CD4-positive, alpha-beta T cell treated with Interleukin-2 at 100 ng/mL for 4 hours (primary cell): ENCODE measurements at places on chromosomes 3 and 15.

DNA sequence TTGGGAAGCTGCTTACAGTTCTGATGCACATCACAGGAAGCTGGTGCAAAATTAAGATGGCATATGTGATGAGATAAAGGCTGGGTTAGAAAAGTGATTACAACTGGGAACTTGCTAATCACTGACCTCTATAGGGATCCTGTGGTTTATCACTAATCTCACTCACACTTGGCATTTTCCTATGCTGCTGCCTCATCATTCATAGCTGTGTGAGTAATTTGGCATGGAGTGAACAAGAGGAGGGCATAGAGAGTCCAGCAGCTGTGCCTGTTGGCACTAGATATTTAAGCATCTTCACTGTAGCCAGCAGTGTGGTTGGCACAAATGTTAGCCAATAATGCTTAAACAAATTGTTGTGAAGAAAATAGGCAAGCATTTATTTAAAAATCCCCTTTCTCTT, 217.7 kb upstream of the CGNL1 start:
- no peak for DNase-seq

DNA sequence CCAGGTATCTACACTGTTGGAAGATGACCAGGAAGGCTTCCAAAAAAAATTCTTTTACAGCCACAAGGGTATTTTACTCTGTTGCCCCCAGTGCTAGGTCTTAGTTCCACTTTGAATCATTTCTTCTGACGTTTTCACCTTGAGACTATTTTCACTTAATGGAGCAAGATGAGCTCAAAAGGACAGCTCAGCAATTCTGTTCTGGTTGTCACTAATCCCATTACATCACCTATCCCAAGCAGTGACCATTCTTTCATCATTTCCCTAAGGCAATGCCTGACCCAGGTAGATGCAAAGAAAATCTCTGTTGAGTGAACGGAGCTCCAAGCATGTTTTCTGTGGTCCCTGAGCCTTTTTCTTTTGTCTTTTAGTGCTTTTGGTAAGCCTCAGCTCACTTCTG, 210.0 kb downstream of the KCNAB1 start:
- no peak for DNase-seq

GRCh38 chr3:43468133-43468532, 153.7 kb downstream of the ANO10 start:
- no peak for DNase-seq

- DNase-seq, result no peak
Observed at GRCh38 chr3:123818921-123819429, 65.2 kb downstream of the MYLK start.

DNA sequence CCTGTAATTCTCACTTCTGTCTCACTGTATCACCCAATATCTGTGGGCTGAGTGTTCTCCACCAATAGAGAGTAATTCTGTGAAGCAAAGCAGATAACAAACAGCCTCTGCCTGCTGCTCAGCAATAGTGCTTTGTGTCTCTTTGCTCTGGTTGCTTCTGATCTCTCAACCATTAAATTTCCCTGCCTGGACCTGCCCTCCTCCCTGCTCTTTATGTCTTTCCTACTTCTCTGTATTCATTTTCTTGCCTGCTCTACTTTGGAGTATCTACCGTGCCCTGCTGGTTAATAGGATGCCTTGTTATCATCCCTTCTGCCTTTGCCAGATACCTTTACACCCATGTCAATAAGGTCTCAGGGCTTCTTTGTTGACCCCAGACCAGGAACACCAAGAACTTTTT, 102.9 kb upstream of the CGNL1 start:
- no peak for DNase-seq

GRCh38 chr3:188007897-188008296, 146.1 kb upstream of the LPP start:
- DNase-seq, result no peak

DNA sequence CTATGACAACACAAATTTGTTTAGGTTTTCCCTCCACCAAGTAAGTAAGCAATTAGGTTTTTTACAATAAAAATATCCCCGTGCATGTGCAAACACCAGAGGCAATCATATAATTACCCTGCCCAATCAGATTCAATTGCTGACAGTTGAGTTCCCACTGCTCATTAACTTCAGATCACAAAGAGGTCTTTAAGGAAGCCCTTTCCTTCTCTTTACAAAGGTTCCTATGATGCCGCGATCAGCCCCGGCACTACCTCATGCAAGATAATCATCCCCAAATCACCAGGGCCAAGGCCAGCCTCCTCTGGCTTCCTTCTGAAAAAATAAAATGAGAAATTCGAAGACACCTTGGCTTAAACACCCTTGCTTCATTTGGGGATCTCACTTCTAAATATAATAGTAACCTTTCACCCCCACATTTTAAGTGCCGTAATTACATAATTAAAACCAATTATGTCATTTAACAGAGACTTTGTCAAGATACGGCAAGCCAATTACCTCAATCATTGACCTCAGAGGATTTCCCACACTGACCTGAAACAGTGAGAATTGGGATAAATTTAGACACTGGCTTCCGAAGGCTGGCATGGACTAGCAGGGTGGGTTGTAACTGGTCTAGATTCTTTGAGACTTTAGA, 121.3 kb upstream of the WNT5A start:
- no peak for DNase-seq

DNA sequence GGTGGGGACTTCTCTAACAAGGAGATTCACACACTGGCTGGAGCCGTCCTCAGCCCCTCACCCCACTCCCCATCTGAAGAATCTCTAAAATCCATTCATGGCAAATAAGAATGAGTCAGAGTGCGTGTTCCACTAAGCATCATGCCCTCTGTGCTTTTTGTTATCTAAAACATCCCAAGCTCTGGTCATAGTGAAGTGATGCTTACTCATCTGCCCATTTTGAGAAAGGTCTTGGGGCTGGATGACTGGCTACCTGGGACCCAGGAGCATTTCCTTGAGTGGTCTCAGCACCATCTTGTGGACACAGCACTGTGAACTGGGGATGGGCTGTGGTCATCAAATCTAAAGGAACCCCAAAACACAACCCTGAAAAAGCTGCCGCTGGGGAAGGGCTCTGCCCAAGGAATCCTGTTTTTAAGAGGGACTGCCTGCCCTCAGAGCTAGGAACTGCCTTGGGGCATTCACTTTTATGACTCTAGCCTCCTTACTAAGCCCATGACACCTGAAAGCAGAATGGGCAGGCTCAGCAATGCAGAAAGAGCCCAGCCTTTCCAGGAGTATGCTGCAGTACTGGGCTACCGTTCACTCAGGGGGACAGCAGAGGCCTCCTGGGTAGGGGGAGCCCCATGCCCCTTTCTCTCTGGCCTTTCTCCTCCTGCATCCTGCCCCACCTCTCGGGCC, 53.5 kb downstream of the ZBTB38 start:
- DNase-seq, result no peak

- no peak for DNase-seq
Observed at GRCh38 chr15:78064544-78064943, 13.0 kb downstream of the TBC1D2B start.

- no peak for DNase-seq
Observed at GRCh38 chr15:88911766-88912118, 1.4 kb downstream of the MFGE8 start.

- DNase-seq, result no peak
Observed at GRCh38 chr3:136928240-136928639, 29.5 kb upstream of the IL20RB start.

DNA sequence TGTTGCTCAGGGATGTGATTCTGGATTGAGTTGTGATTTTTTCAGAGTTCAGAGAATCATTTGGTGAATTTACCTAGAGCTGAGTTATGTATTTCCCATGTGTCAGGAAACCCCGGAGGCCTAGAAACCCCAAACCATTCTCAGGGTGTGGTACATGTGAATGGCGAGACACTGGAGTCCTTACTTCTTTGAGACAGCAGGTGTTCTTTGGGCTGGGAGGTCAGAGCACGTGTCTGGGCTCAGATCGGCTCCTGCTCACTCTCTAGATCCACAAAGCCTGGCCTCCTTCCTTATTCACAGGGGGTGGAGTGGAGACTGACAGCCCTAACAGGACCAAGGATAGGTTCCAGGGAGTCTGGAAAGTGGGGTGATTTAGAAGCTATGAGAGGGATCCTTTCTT, 145.8 kb downstream of the CHDH start:
- no peak for DNase-seq

- no peak for DNase-seq
Observed at GRCh38 chr3:124514683-124515082, 215.6 kb upstream of the UMPS start.

DNA sequence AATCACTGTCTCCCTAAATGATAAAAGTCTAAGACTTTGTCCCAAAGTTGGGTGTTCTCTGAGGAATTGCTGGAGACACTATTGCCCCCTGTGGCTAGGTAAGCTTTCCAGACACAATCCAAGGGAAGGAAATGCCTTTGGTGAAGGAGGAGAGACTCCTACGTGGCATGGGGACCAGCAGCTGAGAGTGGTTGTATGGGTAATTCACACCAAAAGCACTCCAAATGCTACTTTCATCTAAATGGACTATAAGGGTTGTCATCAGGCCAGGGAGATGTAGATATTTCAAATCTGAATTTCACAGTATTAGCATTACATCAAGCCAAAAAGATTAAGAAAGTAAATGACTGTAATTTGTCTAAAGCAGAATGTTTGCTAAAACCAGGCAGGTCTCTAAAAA, 400.8 kb upstream of the THBS1 start:
- DNase-seq, result no peak

DNA sequence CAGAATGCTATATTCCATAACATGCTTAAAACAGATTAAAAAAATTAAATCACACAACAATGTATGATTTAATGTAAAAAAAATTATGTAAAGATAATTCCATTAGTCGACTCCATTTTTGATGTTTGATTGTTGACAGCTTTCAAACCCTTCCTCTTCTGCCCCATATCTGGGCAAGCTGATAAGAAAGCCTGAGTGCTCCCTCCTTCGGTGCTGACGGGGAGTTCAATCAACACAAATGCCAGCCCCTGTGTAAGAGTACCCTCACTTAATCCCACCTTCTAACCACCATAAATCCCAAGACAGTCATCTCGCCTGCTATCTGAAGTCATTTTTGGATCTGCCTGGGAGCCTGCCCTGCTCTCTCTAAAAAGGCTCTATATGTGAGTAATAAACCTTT, 59.8 kb upstream of the IP6K2 start:
- DNase-seq, result no peak

- DNase-seq, result peak; percentile 74
Observed at GRCh38 chr3:4977001-4977852, 2.0 kb upstream of the BHLHE40 start.

- DNase-seq, result no peak
Observed at GRCh38 chr3:28077572-28077971, 163.8 kb upstream of the CMC1 start.

DNA sequence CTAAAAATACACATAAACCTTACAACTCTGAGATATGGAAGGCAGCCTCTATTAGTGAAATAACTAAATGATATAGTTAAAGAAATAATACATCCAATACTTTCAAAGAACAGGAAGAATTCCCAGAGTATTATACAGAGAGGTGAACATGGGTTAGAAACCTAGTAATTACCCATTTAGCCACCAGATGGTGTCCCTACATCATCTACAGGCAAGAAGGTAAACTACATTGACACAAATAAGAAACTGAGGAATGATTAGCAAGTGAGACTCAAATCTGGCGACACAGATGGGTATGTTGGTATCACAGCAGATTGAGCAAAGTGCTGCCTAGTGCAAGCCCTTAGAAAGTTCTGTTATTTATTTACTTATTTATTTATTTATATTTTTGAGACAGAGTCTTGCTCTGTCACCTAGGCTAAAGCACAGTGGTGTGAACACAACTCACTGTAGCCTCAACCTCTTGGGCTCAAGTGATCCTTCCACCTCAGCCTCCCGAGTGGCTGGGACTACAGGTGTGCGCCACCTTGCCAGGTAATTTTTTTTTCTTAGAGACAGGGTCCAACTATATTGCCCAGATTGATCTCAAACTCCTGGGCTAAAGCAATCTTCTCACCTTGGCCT, 28.2 kb downstream of the NEK4 start:
- peak; percentile 29 for DNase-seq

GRCh38 chr15:62770111-62770660, 272.4 kb upstream of the TPM1 start:
- no peak for DNase-seq

DNA sequence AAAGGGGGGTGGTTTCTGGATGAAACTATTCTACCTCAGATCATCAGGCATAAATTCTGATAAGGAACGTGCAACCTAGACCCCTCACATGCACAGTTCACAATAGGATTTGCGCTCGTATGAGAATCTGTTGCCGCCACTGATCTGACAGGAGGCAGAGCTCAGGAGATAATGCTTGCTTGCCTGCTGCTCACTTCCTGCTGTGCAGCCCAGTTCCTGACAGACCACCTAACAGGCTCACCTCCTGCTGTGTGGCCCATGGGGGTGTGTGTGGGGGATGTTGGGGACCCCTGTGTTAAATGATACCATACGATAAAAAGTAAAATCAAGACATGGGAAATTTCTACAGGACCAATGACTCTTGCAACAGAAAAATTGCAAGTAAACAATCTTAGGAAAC, 24.0 kb downstream of the CP start:
- DNase-seq, result no peak

DNA sequence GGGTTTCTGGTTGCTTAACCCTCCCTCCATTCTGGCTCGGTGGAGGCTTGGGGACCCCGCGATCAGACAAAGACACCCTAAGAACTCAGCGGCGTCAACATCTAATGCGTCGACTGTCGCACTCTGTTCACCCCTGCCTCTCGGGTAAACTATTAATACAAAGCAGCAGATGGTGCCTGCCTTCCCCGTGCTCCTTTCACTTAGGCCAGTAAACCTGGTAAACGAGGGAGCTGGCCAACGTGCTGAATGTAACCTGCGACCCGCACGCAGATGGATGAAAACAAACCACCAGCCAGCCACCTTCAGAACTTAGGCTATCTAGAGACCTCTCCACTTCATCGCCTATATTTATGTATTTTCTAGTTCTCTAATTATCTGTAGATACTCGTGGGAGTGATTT, 848 bp upstream of the CADPS start:
- DNase-seq, result no peak

- no peak for DNase-seq
Observed at GRCh38 chr15:77026501-77027110, 31.7 kb downstream of the PSTPIP1 start.

GRCh38 chr3:151900884-151901643, 27.6 kb downstream of the SUCNR1 start:
- DNase-seq, result no peak

- no peak for DNase-seq
Observed at GRCh38 chr3:165883117-165883516, 45.9 kb upstream of the BCHE start.

- no peak for DNase-seq
Observed at GRCh38 chr3:60399861-60400845, 851.1 kb downstream of the FHIT start.

- DNase-seq, result no peak
Observed at GRCh38 chr3:105976196-105976595, 107.4 kb upstream of the CBLB start.

DNA sequence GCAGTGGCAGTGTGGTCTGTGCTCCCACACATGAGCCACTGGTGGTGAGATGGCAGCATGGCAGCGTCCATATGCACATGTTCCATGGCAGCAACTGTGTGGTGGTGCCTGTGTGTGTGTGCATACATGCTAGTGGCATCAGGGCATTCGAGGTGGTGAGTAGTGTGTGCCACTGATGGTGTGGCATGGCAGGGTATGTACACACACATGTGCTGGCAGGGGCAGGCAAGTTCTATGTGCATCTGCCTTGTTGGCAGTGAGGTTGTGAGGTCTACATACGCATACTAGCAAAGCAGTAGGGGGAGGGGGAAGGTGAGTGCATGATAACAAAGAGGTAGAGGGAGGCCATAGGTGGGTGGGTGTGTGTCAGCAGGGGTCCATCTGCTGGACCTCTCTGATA, 378.7 kb downstream of the C3orf38 start:
- DNase-seq, result no peak
